ENCODE measurements at places on chromosomes 12 and 14. TPM values are rescaled to one million over a fixed set of nuclear protein-coding genes. Genes with fewer than 3 reads are reported as not detected.
A peak's percentile ranks its signal among the peaks of the same experiment; 100 is the strongest.

The KRT73 gene
- 0.11 TPM for total RNA-seq

- DNase-seq: peak; percentile 8
Observed at GRCh38 chr12:77152623-77153193, 87.3 kb upstream of the E2F7 start.

DNA sequence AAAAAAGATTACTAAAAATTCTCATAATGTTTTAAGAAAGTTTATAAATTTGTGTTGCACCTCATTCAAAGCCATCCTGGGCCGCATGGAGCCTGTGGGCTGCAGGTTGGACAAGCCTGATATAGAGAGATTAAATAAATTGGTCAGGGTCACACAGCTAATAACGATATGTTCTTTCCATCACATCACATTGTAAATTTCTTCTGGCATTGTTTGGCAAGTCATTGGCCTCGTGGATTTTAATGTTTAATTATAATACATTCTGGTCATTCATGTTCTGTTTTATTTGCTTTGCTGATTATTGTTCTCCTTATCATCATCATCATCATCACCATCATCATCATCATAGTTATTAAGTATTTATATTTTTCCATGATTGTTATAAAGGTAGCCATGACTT is 157.3 kb downstream of the DIO2 start:
- no peak for DNase-seq

- DNase-seq: no peak
Observed at GRCh38 chr14:33561488-33562175, 389.2 kb downstream of the EGLN3 start.

The RBP5 gene
- 2.6 TPM for total RNA-seq

DNA sequence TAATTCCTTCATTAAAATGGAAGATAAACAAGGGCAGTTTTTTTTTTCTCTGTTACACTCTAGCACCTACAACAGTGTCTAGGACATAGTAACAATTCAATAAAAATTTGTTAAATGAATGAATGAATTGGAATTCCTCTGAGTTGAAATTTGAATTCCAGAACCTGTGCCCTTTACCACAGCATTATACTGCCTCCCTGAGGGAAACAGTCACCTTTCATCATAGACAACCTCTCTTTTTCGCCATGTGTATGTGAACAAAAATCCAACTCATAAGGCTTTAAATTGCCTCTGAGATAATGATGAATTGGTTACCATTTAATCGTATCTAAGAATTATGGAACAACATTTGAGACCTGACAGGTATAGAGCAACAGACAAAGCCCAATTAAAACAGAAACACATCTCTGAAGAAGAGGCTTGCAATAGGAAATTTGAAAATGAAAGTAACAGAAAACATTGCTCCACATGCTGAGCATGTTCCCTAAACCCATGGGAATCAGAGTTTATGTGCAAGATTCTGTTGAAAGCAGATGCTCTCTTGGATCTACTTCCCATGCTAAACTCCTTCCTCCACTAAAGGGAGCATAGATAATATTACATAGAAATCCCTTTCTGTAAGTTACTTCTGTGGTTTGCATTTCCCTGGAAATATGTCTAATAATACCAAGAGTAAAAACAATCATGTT is 657.8 kb downstream of the GALC start:
- no peak for DNase-seq

The MIP gene
- not detected for total RNA-seq

DNA sequence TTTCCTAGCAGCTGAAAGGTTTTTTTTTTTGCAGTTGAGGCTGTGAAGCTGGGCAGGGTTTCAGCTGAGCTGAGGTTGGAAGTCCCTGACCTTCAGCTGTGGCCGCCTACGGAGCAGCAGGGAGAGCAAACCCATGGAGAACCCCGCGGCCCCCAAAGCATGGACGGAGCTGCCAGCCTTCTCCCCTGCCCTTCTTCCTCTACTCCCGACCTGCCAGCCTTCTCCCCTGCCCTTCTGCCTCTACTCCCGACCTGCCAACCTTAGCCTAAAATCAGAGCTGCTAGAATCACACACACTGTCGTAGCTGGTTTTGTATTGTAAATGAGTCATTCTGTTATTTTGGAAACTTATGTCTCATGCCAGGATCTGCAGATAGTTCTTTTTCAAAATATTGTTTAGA is 74.6 kb downstream of the PPP2R5C start:
- no peak for DNase-seq

The RND1 gene
- 0.53 TPM for total RNA-seq

DNA sequence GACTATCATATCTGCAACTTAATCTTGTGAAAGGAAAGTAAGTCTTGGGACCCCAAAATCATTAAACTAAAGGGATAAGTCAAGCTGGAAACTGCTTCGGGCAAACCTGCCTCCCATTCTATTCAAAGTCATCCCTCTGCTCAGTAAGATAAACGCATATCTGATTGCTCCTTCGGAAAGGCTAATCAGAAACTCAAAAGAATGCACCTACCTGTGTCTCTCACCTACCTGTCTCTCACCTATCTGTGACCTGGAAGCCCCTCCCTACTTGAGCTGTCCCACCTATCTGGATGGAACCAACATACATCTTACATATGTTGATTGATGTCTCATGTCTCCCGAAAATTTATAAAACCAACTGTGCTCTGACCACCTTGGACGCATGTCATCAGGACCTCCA is 19.9 kb downstream of the SEC23A start:
- no peak for DNase-seq

GRCh38 chr14:76262641-76263040 is 110.9 kb downstream of the GPATCH2L start:
- DNase-seq: no peak

The IFI27 gene
- 19.9 TPM for total RNA-seq

Data from urinary bladder (tissue), 4 donors.